ENCODE measurements at places on chromosomes 6 and 20. TPM values are rescaled to one million over a fixed set of nuclear protein-coding genes. Genes with fewer than 3 reads are reported as not detected.

DNA sequence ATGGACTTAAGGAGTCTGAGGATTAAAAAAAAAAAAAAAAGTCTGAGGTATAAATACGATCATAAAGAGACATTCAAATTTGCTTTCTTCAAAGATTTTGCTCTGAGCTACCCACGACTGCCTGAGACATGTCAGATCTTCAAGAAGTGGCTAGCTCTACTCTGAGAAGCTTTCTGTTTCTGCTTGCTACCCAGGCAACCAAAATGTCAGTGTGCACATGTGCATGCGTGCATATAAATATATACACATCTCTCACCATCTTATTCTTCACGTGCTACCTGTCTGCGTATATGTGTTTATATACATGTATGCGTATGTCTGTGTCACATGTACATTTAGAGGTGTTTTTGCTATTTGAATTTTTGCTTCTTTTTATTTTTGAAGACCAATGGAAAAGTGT is 299.6 kb upstream of the STXBP5 start:
- no peak for ATAC-seq

DNA sequence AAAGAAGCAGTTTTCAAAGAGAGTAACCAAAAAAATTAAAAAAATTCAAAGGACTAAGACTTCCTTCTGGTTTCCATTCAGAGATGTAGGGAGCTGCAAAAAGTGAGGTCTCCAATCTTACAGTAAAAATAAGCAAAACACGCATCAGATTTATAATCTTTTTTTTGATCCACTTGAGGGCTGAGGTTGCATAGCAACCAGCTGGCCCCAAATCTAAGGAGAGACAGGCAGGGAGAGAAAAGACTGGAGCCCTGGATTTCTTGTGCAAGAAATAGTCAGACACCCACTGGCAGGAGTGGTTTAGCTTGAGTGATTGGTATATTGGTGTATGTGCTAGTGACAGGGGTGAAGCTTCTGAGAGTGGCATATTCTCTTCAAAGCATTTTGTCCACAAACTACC is 135.9 kb upstream of the FUT9 start:
- no peak for ATAC-seq

DNA sequence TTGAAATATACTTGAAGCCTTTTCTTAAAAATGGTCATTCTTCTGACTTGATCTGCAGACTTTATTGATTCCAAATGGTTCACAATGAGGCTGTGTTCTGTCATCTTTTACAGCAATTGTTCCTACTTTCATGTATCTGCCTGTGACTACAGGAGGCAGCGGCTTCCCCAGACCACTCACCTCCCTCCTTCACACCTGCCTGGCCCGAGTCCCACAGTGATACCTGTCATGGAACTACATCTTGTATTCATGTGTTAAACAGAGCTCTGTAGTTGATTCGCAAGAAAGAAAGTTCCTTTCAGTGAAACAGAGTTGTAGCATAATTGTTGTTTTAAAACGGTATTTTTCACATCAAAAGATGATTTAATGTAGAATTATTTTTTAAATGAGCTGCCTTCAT is 673.5 kb upstream of the AGPAT4 start:
- ATAC-seq: no peak

DNA sequence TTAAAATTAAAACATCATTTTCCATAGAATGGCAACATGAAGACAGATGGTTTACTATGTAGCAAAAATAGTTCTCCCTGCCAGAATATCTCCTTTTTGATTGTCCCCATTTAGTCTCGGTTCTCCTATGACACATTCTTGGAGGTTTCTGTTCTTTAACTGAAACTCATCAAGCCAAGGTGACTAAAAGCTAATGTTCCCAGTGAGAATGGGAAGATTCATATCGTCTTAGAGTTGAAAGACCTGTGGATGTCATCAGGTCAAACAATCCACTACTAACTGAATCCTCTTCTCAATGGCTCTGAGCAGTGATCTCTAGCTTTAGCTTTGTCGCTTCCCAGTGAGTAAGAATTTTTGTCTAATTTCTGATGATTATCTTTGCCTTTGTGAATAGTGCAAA is 1.3 kb upstream of the DOK5 start:
- no peak for ATAC-seq

TRIM31 gene
- total RNA-seq: not detected

CLPSL2 gene
- total RNA-seq: not detected

All from gastroesophageal sphincter (tissue), 4 donors.